Stimulated activated naive CD4-positive, alpha-beta T cell (primary cell): ENCODE measurements at places on chromosomes 1 and 21.

DNA sequence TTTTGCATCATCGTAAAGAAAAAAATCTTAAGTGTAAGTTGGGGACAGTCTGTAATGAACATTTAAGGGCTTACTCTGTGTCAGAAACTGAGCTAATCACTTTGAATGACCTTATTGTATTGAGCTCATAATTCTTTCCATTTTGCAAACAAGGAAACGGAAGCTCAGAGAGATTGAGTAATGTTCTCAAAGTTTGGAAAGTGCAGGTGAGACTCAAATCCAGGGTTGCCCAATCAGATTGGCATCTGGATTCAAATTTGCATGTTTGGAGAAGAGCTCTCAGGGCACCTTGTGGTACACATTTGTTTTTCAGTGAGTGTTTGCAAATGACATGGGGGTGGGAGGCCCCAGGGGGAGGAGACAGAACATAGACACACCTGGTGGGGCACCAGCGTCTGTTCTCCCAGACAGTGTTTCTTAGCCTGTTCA lies 8.0 kb downstream of the ALPL start:
- DNase-seq, result no peak

DNA sequence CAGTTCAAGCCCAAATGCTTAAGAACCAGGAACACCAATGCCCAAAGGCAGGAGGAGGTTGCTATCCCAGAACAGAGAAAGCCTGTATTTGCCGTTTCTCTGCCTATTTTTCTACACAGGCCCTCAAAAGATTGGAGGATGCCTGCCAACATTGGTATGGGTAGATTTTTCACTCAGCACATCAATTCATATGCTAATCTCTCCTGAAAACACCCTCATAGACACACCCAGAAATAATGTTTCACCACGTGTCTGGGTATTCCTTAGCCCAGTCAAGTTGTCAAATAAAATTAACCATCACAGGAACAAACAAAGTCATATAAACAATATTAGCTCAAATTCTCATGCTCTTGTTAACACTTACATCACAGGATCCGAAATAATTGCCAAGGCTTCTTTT lies 121.9 kb downstream of the RGS21 start:
- no peak for DNase-seq

GRCh38 chr1:36965275-36966159 lies 68.8 kb downstream of the GRIK3 start:
- no peak for DNase-seq

GRCh38 chr21:41953831-41954653 lies at the start of gene C2CD2:
C2CD2 (minus strand) TSS chr21:41954018; CDS start chr21:41953648, 370 bp downstream.
- DNase-seq, result no peak

- DNase-seq, result no peak
These were observed 46.5 kb upstream of the NUF2 start for GRCh38 chr1:163275222-163275621.
